ENCODE measurements at places on chromosomes 16 and 17. TPM values are rescaled to one million over a fixed set of nuclear protein-coding genes. Genes with fewer than 3 reads are reported as not detected.

The LRRC36 gene
- total RNA-seq, result 2.4 TPM

The CCDC144A gene
- total RNA-seq, result 48.5 TPM

The MYO15A gene
- 2.4 TPM for total RNA-seq

The FBXL19 gene
- 66.4 TPM for total RNA-seq

GRCh38 chr17:45168991-45169752 is 7.5 kb downstream of the HEXIM2 start:
- no peak for DNase-seq

- DNase-seq, result peak; percentile 43
These were observed 120.1 kb downstream of the CYLD start for GRCh38 chr16:50861970-50862411.

DNA sequence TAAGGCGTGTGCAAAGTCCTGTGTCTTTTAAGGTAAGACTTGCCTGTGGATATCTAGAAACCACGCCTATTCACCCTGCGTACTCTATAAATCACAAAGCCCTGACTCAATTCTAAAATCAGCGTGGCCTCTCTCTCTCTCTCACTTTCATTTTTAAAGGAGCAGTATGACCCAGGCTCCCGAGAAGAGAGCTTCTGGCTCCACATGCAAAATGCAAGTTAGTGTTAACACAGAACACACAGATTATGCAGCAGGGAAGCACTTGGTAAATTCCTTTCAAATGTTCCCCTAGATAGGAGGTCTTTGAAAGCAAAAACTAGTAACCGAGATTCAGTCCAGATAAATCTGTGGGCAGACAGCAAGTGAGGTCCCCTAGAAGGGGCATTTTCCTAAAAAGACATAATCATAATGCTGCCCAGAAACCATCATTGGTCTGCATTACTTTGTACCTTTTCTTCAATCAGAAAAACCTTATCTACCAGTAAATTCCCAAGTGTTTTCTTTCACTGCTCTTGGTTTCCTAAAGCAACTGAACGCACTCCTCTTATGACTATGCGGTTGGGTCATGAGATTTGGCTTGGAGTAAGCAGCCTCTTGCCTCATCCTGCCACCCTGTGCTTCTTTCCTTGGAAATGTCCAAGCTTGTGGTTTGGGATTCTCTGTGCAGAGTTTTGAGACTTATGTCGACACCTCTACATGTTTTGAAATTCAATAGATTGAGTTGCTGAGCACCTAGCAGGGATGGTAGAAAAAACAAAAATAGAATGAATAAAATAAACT is 31.7 kb upstream of the KCNJ2 start:
- DNase-seq, result peak; percentile 28

DNA sequence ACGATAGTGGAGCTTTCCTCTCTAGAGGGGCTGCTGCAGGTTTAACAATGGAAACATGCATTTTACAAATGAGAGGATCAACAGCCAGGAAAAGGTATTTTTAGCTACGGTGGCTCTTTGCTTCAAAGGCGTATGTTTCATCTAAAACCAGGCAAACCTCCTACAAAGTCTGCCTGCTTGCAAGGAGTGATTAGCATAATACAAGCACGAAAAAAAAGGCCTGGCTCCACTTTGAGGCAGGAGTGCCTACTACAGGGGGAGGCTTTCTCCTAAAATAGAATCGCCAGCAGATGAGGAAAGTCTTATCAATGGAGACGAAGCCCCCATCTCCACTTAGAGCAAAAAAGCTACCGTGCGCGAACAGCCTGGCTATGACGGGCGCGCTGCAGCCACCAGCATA is 27.1 kb upstream of the MTSS2 start:
- DNase-seq, result no peak

- no peak for DNase-seq
These were observed 34.7 kb upstream of the ENPP7 start for GRCh38 chr17:79695797-79696609.

GRCh38 chr17:48818361-48818841 is 1.4 kb upstream of the TTLL6 start:
- DNase-seq, result no peak

DNA sequence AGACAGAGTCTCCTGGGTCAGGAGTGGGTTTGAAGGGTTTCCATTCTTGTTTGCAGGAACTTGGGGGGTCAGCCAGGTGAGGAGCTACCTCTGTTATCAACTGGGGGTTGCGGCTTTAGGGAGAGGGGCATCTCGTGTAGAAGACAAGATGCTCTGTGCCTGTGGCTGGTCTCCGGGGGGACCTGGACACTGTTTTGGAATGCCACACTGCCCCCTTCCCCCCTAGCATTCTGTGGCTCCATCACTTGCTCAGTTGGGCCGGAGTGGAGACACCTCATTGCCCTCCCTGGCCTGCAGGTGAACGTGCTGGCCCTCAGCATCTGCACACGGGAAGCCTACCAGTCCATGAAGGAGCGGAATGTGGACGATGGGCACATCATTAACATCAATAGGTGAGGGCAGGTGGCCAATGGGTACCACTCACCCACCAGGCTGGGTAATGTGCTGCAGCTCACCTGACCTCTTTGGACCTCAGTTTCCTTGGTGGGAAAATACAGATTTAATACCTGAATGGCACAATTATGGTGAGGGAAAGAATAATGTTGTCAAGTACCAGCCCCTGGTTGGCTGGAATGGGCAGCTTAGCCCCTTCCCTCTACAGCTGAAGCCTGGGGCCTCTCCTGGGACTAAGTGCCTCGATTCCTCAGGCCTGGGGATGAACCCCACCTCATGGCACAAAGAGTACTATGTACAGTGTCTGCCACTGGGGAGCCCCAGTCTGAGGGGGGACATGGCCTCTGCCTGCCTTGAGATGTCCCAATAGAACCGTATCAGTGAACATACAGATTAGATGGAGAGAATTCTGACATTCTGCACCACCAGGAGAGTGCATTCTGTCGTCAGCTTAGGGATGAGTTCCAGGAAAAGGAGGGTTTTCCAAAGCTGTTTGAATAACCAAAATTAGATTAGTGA is 3.3 kb upstream of the MRM1 start:
- no peak for DNase-seq

Data from frontal cortex (tissue), 4 donors.